ENCODE measurements at places on chromosomes 16 and 17.

DNA sequence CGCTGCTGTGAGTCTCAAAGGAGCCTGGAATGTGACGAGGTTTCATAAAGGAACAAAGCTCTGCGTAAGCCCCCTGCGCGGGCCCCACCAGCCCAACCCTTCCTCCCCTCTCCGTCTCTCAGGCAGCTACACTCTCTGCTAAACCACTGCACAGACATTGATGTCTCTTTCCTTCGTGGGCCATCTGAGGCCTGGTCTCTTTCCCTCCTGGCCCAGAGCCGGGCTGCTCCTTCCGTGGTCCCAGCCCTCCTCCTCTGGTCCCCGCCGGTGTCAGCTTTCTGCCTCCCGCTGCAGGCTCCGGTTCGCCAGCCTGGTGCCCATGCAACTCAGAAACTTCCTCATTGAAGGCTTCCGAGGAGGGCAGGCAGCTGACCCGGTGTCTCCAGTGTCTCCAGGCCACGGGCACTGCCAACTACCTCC lies 7.4 kb downstream of the SCARF1 start:
- no peak for DNase-seq

DNA sequence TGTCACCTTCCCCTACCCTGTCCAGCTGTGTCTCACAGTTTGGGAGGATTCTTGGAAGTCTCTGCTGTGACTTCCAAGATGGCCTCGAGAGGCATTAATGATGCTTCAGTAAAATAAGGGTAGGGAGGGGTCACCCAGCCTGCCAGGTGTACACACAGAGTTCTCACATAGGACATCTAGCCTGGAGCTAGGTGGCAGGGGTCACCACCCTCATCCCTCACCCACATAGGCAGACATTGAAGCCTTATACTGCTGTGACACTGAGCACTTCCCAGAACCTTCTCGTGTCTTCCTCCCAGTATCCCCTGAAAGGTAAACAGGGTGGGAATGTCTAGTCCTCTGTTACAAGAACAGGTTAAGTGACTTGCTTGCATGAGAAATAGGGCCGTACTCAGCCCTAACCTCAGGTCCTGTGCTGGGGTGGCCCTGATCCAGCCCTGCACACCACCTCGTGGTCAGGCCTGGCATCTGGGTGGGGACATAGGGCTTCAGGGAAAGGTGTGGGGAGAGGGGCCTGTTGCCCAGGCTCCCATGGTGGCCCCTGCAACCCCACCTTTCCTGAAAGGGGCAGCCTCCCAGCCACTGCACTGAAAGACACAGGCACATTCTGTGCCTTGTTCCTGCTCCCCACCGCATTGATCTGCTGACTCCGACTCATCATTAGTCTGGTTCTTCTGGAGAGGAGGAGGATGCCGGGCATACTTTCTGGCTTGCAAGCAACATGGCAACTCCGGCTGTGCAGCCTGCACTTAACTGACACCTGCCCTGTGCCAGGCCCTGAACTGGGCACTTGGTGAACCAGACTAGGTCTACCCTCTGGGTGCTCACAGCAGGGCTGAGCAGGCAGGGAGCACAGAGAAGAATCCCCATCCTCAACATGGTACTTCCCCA lies 3.6 kb upstream of the MMP15 start:
- no peak for DNase-seq

DNA sequence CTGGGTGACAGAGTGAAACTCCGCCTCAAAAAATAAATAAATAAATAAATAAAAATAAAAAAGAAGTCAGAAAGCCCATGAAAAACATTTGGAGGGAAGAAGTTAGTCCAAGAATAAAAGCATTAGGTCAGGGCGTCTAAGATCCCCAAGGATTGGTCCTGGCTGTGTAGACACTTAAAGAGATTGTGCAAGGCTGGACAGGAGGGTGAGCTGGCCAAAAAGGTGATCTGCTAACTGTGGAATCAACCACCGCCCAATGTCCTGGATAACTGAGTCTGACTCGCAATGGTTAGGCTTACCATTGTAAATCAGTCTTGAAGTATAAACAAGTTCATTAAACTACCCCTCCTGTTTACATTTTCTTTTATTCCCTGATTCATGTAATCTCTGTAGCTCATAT lies 8.8 kb upstream of the ABCA8 start:
- no peak for DNase-seq

DNA sequence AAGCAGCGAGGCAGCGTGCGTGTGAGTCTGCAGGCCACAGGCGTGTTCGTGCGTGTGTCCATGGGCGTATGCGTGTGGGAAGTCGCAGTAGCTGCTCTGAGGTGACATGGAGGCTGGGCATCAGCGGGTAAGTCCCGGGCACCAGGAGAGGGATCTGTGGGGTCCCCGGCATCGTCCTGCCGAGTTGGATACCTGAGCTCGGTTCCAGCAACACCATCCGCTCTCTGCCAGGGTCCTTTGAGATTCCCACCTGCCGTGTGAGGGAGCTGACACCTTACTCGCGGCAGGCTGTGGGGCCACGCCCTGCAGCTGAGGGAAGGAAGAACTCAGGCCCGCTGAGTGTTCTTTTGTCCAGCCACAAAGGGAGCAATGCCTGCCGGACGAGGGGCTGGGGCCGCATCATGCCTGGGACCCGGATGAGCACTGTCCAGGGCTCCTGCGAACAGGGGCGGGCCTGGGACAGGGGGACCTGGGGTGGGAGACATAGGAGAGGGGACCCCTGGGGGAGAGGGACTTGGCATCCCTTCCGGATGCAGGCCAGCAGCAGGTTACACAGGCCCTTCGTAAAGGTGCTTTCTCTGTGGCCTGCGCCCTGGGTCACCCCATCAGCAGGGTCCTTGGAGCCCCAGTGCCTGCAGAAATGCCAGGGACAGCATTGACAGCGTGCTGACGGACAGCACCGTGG lies 5.0 kb upstream of the SNAI3 start:
- no peak for DNase-seq

- no peak for DNase-seq
Observed at GRCh38 chr17:63675231-63675606, 24.7 kb downstream of the LIMD2 start.

DNA sequence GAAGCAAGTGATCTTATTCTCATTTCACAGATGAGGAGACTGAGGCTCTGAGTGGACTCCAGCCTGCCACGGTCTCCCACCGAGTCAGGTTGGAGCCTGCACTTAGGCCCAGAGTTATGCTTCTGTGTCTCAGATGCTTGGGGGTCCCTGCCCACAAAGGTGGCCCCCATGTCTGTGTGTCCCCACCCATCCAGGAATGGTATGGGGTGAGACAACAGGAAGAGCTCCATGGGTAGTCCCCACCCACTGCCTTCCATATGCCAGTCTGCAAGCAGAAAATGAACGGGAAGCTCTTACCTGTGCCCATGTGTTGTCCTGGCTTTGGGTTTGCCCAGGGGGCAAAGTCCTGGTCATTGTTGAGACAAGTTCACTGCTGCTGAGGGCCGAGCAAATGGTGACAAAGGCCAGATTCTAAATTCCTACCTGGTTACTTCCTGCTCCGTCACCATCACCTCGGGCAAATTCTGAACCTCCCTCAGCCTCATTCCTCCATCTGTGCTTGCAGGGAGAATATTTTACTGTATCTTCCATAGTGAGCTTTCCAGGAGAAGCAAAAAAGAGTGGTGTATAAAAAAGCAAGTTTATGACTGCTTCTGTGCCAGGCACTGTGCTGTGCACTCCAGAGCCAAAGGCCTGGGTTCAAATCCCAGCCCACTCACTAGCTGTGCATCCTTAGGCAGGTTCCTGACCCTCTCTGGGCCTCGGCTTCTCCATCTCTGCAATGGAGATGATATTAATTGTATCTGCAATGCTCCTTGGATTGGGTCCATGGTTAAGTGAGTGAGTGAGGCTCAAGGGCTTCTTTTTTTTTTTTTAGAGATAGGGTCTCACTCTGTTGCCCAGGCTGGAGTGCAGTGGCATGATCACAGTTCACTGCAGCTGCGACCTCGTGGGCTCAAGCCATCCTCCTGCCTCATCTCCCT lies 9.3 kb downstream of the IL4R start:
- DNase-seq: no peak

GRCh38 chr17:38605411-38605840 lies 326 bp downstream of the SRCIN1 start:
- DNase-seq: no peak

DNA sequence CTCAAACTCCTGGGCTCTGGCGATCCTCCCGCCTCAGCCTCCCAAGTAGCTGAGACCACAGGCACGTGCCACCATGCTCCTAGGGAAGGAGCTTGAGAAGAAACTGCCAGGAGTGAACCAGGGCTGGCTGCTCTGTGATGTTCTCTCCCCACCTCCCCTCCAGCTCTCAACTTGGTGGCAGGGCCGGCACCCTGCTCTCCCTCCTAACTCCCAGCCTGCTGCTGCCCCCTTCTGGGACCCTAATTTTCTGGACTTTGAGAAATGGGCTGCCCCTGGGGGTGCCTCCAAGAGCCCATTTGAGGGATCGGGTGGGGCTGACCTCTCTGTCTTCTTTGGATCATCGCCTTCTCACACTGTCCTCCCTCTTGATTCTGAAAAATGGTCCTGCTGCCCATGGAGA lies 14.9 kb upstream of the STAT3 start:
- DNase-seq: peak; percentile 42

GRCh38 chr16:53123747-53124146 lies 69.0 kb downstream of the CHD9 start:
- no peak for DNase-seq

- no peak for DNase-seq
Observed at GRCh38 chr17:41975099-41976083, 8.8 kb downstream of the CNP start.

GRCh38 chr17:58402679-58403078 lies 14.7 kb downstream of the RNF43 start:
- no peak for DNase-seq

DNA sequence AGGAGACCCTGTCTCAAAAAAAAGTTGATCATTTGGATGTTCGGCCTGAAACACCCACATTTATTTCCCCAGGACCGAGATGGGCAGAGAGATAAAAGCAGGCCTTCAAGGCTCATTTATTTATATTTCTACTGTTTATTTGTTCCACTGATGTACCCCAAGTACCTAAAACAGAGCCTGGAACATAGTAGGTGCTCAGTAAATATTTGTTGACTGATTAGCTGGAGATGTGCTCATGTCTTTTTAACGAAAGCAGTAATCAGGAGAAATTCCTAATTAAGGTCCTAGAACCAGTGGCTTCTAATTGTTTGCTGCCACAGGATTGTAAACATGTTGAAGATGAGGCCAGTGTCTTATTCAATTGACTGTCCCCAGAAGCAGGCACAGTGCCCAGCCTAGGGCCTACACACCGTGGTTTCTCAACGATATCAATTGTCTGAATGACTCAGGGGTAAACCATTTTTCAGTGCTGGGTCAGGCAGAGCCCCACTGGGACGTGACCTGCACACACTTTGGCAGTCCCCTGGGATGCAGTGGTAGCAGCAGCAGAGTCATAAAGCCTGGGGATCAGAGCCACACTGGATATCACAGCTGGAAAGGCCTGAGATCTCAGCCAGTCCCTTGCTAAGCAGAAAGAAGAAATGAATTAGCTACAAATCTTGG lies 34.8 kb downstream of the SOST start:
- no peak for DNase-seq

- DNase-seq: peak; percentile 11
Observed at GRCh38 chr17:69235338-69236058, 6.9 kb upstream of the ABCA10 start.

DNA sequence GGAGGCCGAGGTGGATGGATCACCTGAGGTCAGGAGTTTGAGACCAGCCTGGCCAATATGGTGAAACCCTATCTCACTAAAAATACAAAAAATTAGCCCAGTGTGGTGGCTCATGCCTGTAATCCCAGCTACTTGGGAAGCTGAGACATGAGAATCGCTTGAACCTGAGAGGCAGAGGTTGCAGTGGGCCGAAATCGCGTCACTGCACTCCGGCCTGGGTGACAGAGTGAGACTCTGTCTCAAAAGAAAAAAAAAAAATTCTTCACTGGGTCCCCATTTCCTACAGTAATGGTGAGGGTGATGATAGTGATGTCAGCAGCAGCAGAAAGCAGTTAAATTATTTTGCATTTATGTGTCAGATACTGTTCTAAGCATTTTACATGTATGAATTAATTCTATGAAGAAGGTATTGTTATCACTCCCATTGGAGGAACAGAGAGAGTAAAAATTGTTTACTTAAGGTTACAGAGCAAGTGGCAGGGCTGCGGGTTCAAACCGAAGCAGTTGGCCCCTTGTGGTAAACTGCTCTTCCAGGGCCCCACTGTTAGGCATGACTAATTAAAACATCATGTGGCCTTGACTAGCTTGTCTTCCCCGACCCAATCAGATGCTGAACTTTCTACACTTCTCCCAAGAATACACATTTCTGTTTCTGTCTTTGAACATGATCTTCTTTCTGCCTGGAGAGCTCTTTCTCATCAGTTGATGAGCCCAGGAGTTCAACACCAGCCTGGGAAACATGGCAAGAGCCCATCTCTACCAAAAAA lies 45.8 kb downstream of the STAT3 start:
- DNase-seq: no peak

DNA sequence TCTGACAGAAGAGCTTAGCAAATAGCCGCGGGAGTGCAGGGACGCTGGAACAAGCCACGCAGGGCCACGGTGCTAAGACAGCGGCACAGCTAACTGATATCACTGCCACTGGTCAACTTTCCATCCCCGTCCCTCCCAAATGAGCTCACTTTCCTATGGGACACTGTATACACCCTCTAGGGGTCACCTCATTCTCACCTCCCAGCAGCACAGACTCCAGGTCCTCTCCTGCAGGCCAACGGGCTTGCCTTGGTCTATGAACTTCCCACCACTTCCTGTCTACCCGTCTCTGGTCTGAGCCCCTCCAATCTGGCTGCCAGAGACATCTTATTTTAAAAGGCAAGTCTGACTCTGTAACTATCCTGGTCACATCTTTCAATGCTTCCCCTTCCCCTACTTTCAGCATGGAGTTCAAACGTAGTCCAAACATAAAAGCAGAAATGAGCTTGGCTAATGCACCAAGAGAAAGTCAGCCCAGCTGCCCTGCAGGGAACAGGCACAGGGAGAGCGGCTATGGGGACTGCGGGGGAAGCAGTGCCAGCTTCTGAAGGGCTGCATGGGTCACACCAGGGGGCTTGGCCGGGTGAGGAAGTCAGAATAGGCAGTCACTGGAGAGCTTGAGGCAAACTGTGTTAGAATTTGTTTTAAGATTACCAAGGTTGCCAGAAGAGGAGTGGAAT lies 26.3 kb upstream of the SLC38A8 start:
- no peak for DNase-seq

GRCh38 chr17:78905541-78905940 lies 2.5 kb upstream of the CEP295NL start:
- no peak for DNase-seq

DNA sequence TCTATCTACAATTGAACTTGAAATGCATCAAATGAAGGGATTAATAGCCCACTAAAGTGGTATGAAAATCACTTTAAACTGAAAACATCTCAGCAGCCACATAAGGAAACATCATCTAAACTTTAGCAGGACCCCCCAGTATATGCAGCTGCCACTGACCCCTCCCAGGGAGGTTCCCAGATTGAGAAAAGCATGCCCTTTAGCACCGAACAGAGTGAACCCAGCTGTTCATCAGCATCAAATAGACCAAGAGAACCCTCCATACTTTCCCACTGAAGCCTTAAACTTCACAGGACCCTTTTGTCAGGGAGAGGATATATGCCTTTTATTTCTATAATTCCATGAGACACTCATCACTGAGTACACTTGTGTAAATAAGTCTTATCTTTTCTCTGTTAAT lies 44.6 kb downstream of the MYH10 start:
- no peak for DNase-seq
